Stimulated activated CD8-positive, alpha-beta memory T cell treated with anti-CD3 and anti-CD28 coated beads, Interleukin-7, amount 100 ng/mL, for 48 hours (primary cell): ENCODE measurements at places on chromosomes 3 and 15.

DNA sequence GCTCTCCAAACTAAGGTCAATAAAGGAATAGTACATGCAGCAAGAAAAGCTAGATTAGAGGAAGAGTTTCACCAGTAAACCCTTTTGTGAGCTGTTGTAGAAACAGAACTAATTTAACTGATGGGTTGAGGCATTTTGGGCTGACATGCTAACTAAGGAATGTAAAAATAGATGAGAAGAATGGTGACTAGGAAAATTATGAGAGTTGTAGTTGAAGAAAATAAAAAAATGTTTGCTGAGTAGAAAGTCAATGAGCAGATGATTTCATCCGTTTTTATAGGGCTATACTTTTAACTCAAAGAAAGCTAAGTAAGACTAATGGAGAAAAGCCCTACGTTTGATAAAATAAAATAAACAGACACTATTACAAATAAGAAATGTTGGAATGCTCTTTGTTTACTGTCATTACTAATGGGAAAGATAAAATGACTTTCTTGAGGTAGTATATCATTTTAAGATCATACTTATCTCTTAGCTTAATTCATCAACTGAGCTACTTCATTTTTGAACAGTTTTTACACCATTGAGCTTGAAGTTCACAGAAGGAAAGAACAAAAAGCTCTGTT is 209.4 kb upstream of the DPH6 start:
- no peak for DNase-seq

DNA sequence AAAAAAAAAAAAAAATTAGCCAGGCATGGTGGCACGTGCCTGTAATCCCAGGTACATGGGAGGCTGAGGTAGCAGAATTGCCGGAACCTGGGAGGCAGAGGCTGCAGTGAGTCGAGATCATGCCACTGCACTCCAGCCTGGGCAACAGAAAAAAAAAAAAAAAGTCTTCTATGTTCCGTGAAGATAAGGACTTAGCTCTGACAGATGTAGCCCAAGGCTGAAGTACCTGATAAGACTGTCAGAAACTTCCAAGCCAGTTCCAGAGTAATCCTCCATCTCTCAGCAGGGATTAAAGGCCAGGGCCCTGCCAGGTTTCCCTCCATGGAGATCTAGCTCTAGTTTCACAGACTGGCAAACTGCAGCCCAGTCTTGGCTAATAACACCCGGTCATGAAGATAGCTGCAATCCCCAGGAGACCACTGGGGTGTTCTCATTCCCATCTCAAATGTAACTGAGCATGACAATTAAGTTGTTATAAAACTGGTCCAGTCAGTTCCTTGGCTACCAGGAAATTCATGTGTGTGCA is 8.5 kb downstream of the CDCP1 start:
- no peak for DNase-seq

DNA sequence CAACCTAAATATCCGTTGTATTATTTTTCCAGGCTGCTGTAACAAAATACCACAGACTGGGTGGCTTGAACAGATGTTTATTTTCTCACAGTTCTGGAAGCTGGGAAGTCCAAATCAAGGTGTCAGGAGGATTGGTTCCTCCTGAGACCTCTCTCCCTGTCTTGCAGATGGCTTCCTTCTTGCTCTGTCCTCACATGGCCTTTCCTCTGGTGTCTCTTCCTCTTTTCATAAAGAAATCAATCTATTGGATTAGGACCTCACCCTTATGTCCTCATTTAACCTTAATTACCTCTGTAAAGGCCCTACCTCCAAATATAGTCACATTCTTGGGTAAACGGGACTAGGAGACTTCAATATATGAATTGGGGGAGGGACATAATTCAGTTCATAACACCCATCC is 89.2 kb upstream of the PLCL2 start:
- DNase-seq: no peak

GRCh38 chr15:100468285-100468684 is 60.5 kb downstream of the CERS3 start:
- DNase-seq: no peak

DNA sequence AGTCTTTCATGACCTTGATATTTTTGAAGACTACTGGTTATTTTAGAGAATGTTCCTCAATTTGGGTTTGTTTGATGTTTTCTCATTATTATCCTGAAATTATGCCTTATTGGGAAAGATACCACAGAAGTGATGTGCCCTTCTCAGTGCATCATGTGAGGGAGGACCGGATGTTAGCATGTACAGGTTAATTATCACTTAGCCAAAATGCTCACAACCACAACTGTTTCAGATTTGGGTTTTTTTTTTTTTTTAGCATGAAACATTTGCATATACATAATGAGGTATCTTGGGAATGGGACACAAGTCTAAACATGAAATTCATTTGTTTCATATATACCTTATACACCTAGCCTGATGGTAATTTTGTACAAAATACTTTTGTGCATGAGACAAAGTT is 59.8 kb downstream of the PIK3R4 start:
- no peak for DNase-seq
